Stomach (tissue), 19 donors: ENCODE measurements at places on chromosomes 7 and 10. TPM values are rescaled to one million over a fixed set of nuclear protein-coding genes. Genes with fewer than 3 reads are reported as not detected.

The GSAP gene
- 13.2 TPM for polyA plus RNA-seq

The FAM25A gene
- 11.9 TPM for polyA plus RNA-seq

The AKR1C1 gene
- polyA plus RNA-seq, result 130 TPM

The STK31 gene
- 0.68 TPM for polyA plus RNA-seq

The LOXL4 gene
- polyA plus RNA-seq, result 1.6 TPM

The CAMK1D gene
- 1.4 TPM for polyA plus RNA-seq

The FAM185A gene
- 5.5 TPM for polyA plus RNA-seq

The PLXNA4 gene
- 0.15 TPM for polyA plus RNA-seq

- H3K4me1 ChIP-seq, result peaks cover 68% of the 10 kb centered on the region
- no peak overlapping the region for H3K4me3 ChIP-seq
- H3K36me3 ChIP-seq, result no peaks in the 10 kb centered on the region
Measured at GRCh38 chr10:77912576-77912975, 14.0 kb downstream of the DLG5 start.

DNA sequence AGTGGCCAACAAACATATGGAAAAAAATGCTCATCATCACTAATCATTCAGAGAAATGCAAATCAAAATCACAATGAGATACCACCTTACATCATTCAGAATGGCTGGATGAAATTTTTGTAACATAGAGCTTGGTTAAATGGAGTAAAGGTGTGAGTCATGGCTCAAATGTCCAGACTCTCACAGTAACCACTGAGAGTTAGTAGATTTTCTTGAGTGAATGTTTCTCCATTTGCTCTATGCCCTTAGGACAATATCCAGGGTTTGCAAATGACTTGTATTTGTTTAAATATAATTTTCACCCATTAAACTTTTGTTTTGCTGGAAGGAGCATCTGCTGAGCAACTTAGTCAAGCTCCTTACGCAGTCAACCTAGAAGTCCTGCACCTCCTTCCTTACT, 967.2 kb downstream of the XPNPEP1 start:
- H3K4me1 ChIP-seq, result no peaks in the 10 kb centered on the region
- H3K4me3 ChIP-seq, result no peak overlapping the region
- H3K36me3 ChIP-seq, result no peaks in the 10 kb centered on the region
- H3K27ac ChIP-seq, result no peak overlapping the region
- H3K27me3 ChIP-seq, result no peaks in the 10 kb centered on the region

- H3K36me3 ChIP-seq, result no peaks in the 10 kb centered on the region
- no peak overlapping the region for H3K4me3 ChIP-seq
Measured at GRCh38 chr10:62166331-62167131, 102.1 kb downstream of the RTKN2 start.

GRCh38 chr10:24206926-24207325, 2.0 kb upstream of the KIAA1217 start:
- no peaks in the 10 kb centered on the region for H3K27me3 ChIP-seq
- peaks cover 12% of the 10 kb centered on the region for H3K4me1 ChIP-seq

DNA sequence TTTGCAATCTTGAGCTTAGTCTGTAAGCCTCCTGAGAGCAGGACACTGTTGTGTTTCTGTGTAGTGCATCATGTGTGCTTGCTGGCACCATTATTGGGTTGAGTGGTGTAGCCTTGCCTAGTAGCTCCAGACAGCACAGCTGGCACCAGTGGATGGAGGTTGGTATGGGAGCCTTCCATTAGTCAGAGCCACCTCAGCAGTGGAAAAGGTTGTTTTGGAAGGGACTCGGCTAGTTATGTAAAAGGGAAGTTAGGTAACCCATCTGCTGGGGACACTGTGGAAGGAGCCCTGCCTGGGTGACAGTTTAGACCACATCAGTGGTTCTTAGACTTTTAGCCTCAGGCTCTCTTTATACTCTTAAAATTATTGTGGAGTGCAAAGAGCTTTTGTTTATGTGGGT, 16.3 kb downstream of the MINDY4 start:
- DNase-seq, result no peak
- no peaks in the 10 kb centered on the region for H3K4me1 ChIP-seq
- H3K27ac ChIP-seq, result no peak overlapping the region
- no peak overlapping the region for H3K4me3 ChIP-seq
